Activated naive CD4-positive, alpha-beta T cell treated with anti-CD3 and anti-CD28 coated beads, Interleukin-2, amount 50 U/mL, for 72 hours (primary cell): ENCODE measurements at places on chromosomes 5 and 9. TPM values are rescaled to one million over a fixed set of nuclear protein-coding genes. Genes with fewer than 3 reads are reported as not detected.

FBXO10 gene
- total RNA-seq: 1.4 TPM

SLC4A9 gene
- 0.25 TPM for total RNA-seq

ROR2 gene
- not detected for total RNA-seq

TICAM2 gene
- 0.91 TPM for total RNA-seq

SLC45A2 gene
- not detected for total RNA-seq

HMMR gene
- total RNA-seq: 119 TPM

FOXD4L4 gene
- total RNA-seq: not detected

DCANP1 gene
- not detected for total RNA-seq

PCDHB12 gene
- not detected for total RNA-seq

PTGES2 gene
- 6.6 TPM for total RNA-seq

SLC6A7 gene
- total RNA-seq: not detected

KCNT1 gene
- not detected for total RNA-seq

IL13 gene
- total RNA-seq: 0.72 TPM

GABRA1 gene
- not detected for total RNA-seq

PCDH1 gene
- total RNA-seq: not detected

PRLR gene
- total RNA-seq: not detected

EIF4E1B gene
- not detected for total RNA-seq

FOXD4 gene
- not detected for total RNA-seq

SPATA9 gene
- total RNA-seq: not detected

TSSK1B gene
- not detected for total RNA-seq

SHLD3 gene
- 1.9 TPM for total RNA-seq

ANKRD18A gene
- total RNA-seq: 9.1 TPM

MRPL50 gene
- 9.5 TPM for total RNA-seq

IFNA2 gene
- not detected for total RNA-seq

FUBP3 gene
- 38.7 TPM for total RNA-seq

PCDHA9 gene
- not detected for total RNA-seq

PLAC8L1 gene
- 0.88 TPM for total RNA-seq

CYSRT1 gene
- total RNA-seq: 0.34 TPM

SUSD3 gene
- 81.9 TPM for total RNA-seq

APBA1 gene
- 4.2 TPM for total RNA-seq

HNRNPA0 gene
- 53.9 TPM for total RNA-seq

PCDHGA7 gene
- total RNA-seq: not detected
